ENCODE measurements at places on chromosomes 5 and 9.

DNA sequence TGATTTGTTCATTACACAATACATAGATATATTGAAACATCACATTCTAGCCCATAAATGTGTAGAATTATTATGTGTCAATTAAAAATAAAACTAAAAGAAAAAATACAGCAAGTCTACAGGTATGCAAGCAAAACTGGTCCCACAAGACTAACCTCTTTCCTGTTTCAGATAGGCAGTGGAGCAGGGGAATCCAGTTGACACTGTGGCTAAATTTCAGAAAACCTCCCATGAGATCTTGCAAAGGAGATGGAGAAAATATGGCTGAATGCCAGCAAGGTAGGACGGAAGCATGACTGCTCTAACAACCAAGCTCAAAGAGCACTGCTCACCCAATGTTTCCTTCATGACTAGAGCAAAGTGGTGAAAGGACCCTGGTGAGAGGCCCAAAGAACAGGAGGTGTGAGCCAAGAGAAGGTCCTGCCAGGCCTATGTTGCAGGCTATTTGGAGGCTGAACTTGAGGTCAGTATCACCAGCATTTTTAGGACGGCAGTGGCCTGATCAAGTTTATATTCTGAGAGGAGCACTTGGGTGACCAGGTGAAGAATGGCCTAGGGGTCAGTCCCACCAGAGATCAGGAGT is 1.1 kb upstream of the SH3TC2 start:
- DNase-seq, result no peak

- no peak for DNase-seq
Measured at GRCh38 chr5:79235261-79235633, 684 bp upstream of the JMY start.

- DNase-seq, result no peak
Measured at GRCh38 chr5:1638658-1639400, 115.1 kb upstream of the LPCAT1 start.

- no peak for DNase-seq
Measured at GRCh38 chr5:150651924-150652671, 9.0 kb upstream of the MYOZ3 start.

DNA sequence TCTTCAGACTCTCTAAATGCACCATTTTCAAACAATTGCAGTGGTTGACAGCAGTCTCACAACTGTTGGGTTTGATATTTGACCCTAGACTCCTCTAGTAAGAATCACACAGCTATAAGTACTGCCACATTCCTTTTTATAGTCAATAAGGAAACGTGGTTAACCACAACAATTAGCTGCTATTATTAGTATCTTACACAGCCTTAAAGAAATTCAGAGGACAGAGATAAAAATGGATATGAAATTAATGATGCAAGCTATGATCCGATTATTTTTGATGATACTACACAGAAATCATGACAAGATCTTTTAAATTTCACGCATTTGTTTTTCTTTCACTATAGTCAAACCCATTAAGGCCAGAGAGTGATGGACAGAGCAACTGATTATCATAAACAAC is 288.6 kb upstream of the C9orf72 start:
- DNase-seq, result no peak

DNA sequence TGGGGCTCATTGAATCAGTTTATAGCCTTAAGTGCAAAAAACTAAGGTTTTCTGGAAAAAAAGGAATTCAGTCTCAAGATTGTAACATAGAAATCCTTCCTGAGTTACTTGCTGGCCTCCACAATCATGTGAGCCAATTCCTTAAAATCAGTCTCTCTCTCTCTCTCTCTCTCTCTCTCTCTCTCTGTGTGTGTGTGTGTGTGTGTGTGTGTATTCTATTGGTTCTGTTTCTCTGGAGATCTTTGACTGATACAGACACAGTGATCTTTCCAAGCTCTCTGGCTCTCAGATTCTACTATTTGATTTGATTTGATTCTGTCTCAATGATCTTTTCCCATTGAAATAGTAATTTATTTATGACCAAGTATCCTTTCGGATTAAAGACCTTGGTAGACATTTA is 74.6 kb downstream of the CFAP95 start:
- DNase-seq, result no peak

DNA sequence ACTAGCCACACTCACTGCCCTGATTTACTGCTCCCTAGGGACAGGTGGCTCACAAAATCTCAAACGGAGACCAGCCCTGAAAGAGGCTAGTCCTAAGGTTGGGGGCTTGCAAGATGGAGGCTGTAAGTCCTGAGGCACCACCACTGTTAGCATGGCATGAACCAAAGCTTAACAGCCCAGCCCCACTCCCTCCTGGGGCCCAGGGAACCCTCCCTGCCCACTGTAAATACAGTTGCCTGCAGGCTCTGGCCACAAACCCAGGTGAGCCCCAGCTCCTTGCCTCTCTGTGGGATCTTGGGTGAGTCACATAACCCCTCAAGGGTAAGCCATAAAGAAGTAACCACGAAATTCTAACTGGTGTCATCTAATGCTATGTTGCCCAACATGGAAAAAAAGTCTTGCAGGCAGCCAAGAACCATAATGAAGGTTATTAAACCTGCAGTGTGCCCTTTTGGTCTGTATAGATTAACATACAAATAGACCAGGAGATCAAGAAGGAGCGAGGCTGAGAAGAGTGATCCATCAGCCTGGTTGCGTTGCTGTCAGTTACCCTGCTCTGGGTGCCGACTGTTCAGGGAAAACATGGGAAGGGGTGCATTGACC is 1.7 kb upstream of the POMT1 start:
- DNase-seq, result no peak

DNA sequence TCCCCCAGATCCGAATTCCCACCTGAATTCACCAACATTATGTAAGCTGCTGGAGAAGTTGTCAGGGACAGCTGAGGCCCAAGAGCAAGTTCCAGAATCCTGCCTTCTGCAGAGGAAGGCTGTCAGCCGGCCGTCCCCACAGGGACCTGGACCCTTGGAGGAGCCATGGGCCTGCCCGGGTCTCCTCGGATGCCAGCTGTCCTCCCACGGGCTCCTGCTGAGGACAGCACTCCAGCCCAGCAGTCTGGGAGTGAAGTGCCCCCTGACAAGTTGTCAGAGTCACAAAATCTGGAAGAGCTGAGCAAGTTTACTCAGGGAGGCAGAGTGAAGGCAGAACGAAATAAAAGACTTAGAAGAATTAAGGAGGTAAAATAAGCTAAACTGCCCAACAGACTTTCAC is 192.5 kb upstream of the DAPK1 start:
- no peak for DNase-seq

GRCh38 chr5:64018966-64019365 is 56.7 kb upstream of the HTR1A start:
- no peak for DNase-seq

GRCh38 chr5:11851965-11852716 is 52.1 kb downstream of the CTNND2 start:
- DNase-seq, result no peak

DNA sequence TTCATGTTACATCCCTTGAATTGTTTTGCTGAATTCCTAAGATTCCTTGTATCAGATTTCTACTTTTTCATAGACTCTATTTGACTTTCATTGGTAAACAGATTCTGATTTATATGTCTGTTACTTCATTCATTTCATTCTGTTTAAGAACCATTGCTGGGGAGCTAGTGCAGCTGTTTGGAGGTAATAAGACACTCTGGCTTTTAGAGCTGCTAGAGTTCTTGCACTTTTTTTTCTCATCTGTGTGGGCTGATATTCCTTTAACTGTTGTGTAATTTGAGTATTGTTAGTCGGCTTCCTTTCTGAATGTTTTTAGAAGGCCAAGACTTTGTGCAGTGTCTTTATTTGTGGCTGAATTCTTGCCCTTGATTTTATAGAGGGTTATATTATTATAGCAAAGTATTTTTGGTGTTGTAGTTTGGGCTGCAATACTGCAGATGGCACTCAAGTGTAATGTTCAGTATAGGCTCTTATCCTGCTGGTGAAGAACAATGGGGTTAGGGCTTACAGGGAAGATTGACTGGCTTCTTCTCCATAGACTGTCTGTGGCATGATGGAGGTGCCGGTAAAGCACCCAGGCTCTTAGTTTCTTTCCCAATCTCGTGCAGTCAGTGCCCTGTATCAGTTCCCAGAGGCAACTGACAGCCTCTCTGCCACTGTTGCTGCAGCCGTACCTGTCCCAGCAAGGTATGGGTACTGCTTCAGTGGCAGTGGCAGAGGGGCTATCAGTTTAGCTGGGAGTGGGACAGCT is 162.2 kb downstream of the OXCT1 start:
- no peak for DNase-seq

- no peak for DNase-seq
Measured at GRCh38 chr5:132774406-132774805, 2.6 kb downstream of the SEPTIN8 start.

DNA sequence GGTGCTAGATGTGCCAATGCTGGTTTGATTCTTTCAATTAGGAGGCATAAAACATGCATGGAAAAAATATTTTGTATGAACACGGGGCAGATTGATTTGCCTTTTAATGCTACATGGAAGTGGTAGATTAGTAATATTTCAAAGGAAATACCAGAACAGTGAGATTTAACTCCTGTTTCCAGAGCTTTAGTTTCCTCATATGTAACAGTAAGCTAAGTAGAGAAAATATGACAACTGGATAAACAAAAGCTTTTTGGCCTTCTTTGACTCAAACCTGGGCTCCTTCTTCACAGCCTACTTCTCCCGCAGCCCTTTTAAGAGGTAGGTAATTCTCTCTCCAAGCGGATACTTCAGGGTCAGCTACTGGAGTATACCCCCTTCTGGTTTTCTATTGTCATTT is 254.2 kb upstream of the TRPC7 start:
- no peak for DNase-seq

DNA sequence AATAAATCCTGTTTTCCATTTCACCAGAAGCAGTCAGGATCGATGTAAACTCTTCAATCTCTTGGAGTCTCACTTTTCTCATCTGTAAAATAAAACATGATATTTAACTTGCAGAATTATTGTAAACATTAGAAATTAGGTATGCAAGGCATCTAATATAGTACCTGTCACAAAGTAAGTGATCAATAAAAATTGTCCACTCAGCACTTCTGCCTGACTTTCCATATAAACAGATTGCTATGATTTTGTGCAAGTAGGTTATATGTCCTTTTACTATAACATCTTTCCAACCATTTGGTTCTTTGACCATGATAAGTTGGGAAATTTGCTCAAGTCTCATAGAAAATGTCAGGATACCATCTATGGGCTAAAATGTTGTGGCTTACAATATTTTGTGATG is 148.8 kb upstream of the MTAP start:
- no peak for DNase-seq

GRCh38 chr5:90480699-90481098 is 6.0 kb downstream of the POLR3G start:
- DNase-seq, result no peak

- no peak for DNase-seq
Measured at GRCh38 chr9:92232190-92232589, 61.3 kb downstream of the IARS1 start.

DNA sequence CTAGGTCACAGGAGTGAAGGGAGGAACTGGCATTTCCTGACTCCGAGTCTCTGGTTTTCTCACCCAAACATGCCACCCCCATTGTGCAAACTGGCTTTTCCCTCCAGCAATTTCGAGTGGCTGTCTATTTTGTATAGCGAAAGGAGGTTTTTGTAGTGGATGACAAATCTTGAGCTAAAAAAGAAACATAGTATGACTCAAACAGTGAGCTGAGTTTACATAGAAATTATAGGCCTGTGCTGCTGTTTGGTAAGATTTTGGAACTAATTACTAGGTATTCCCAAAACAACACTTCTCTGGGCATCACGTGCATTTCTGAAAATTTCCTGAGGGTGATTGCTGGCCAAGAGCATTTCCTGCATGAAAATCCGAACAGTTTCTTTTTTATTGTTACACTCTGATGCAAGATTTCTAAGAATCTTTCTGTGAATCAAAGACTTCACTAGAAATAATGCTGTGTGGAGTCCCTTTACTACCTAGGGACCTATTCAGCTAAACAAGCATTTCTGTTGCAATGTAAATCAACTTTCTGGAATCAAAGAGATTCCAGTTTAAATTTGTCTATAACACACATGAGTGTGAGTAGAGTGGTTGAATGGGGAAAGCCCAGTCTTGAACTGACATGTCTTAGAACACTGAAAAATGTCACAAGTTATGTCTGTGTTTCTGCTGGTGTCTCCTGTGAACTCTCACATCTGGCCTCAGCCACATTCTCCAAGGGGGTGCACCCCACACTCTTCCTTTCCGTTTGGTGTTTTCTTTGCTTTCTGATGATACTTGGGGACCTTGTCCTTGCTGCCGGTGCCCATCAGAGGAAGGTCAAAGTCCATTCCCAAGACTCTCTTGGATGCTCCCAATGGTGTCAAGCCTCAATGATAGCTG is 33.3 kb upstream of the DAPK1 start:
- no peak for DNase-seq

GRCh38 chr9:26296910-26297572 is 595.6 kb downstream of the CAAP1 start:
- DNase-seq, result no peak

GRCh38 chr5:66829358-66829674 is 233.1 kb downstream of the MAST4 start:
- DNase-seq, result no peak

GRCh38 chr9:124038790-124039633 is 27.4 kb downstream of the LHX2 start:
- no peak for DNase-seq

DNA sequence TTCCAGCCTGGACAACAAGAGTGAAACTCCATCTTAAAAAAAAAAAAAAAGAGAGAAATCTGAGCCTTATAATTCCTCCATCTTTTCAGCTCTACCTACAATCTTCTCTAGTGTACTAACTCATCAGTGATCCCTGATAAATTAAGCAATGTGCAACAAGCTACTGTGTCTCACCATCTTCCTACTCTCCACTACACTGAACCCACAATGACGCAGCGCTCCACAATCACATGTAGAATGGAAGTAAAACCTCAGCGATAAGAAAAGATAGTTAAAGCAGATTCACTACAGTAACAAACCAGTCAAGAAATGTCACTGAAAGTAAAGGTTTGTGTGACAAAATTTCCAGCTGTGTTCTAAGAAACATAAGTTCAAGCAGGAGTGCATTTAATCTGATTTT is 13.5 kb downstream of the ABCA1 start:
- DNase-seq, result no peak

- no peak for DNase-seq
Measured at GRCh38 chr5:143094087-143094521, 309.4 kb downstream of the NR3C1 start.

DNA sequence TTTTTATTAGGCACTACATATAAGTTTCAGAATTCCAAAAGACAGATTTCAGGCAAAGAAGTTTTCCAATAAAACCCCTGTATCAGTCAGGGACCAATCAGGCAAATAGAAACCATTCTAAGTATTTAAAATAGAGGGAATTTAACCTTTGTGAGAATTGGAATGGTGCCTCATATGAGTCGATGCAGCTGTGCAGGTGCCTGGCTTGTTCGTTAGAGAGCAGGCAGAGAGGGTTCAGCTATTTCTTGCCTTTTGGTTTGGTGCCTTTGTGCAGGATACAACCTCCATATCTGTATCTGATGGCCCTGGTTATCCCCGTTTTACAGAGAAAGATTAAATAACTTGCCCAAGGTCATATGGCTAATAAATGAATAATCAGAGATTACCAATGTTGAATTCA is 6.0 kb upstream of the DDX4 start:
- DNase-seq, result no peak

GRCh38 chr5:1552521-1553255 is 28.9 kb upstream of the LPCAT1 start:
- no peak for DNase-seq

All from stimulated activated CD8-positive, alpha-beta memory T cell treated with anti-CD3 and anti-CD28 coated beads, Interleukin-4, amount 100 ng/mL, for 4 hours (primary cell).